G401 (cell line): ENCODE measurements at places on chromosomes 6 and 20.

DNA sequence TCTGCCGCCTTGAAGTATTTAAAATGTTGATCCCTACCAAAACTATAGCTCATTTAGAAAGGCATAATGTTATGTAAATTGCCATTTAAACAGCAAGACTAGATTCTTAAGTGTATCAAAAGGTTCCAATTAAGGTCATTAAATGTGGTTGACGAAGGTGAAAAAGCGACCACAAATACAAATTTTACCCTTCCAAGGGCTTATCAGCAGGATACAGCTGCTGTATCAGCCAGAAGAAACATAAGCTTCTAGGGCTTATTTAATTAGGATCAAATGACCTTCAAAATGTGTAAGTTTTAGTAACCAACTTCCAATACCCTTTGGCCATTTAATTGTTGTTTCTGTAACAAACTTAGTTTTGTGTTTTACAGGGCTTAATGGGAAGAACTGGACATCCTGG is 139.9 kb downstream of the COL9A1 start:
- no peak for DNase-seq

DNA sequence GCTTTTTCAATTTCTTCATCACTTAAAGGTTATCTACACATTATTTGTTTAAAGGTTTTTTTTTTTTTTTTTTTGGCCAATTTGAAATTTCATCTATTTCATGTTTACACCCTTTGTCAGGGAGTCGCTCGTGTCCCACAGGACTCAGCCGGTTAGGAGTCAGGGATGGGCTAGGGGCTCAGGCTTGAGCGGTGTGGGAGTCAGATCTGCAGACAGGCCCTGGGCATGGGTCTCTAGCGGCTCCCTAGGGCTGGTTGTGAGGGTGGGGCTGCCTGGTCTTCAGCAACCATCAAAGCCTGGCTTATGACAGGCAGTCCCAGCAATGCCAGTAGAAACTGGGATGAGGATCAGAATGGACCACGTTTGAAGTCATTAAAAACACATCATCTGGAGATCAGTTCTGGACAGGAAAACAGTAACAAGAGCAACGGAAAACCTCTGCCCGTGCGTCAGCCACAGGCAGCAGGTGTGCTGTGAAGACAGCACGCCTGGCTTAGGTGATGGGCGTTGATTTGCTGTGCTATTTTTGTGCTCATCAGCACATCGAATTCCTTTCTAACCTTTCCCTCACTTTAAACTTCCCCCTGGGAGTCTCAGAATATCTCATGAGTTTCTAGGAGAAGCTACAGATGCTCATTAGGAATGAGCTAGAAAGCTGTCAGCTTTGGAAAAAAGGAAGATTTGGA is 91.3 kb upstream of the MPC1 start:
- no peak for DNase-seq

- DNase-seq = no peak
These were observed 4.1 kb downstream of the FAM210B start for GRCh38 chr20:56362833-56363413.

DNA sequence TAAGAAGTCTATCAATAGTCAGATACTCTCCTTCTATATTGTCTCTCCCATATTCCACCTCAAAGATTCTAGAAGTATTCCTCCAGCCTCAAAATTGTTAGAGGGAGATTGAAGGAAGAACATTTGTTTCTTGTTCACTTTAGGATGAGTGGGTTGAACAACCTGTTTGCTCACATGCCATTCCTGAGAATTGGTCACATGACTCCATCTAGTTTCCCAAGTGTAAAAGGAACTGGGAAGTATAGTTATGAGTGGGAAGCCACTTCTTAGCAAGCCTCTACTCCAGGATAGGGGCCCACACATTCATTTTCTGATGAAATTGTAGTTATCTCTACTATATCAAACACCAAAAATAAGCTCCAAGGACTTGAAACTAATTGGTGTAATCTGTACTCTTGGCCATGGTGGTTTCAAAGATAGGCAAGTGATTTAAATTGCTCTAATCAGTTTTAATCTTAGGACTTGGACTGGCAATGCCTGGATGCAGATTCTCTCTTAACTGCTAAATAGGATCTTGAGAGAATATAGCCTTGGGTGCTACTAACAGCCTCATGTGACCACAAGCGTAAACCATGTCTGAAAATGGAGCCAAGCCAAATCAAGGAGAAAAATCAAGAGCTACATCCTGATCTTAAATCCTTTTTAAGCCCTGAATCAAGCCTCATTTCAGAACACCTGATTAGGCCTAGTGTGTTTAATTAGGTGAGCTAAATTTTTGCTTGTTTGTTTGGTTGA is 758.7 kb upstream of the MAN1A1 start:
- no peak for DNase-seq

- no peak for DNase-seq
These were observed 1.3 kb upstream of the UNC5CL start for GRCh38 chr6:41040101-41040939.

DNA sequence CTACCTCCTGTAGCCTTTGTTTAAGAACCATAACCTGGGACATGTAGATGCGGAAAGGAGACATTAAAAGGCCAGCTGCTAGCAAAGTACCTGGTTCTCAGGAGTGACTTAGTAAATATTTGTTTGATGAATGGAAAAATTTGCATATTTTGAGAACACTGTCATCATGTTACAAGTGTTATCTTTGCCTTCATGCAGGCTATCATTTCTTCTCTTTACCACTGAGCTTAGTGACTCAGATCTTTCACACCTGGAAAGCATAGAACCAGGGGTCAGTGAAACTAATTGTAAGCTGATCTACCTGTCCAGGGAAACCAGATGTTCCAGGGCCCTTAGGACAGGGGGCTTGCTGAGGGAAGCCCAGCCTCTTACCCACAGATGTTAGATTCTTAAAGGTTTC is 5.4 kb downstream of the ZFP57 start:
- DNase-seq = no peak

GRCh38 chr6:163585932-163586437 is 171.5 kb downstream of the QKI start:
- DNase-seq = no peak

- DNase-seq = no peak
These were observed 155.6 kb upstream of the TBX18 start for GRCh38 chr6:84920021-84920420.

DNA sequence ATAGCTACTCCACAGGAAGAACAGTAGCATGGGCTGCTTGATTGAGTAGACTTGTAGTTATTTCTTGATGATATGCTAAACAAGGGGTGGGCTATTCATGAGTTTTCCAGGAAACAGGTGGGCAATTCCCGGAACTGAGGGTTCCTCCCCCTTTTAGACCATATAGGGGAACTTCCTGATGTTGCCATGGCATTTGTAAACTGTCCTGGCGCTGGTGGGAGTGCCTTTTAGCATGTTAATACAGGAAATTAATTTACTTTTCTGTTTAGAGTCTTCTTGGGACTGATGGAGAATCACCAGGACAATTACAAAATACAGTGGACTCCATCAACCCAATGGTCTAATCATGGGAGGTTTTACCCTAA is 22.7 kb downstream of the CYP24A1 start:
- no peak for DNase-seq

- DNase-seq = no peak
These were observed 157.8 kb downstream of the TRIM27 start for GRCh38 chr6:28765978-28766351.

- DNase-seq = peak; percentile 46
These were observed 143.4 kb downstream of the JARID2 start for GRCh38 chr6:15389084-15389764.

- no peak for DNase-seq
These were observed 22.4 kb upstream of the BPIFA2 start for GRCh38 chr20:33145521-33145920.

DNA sequence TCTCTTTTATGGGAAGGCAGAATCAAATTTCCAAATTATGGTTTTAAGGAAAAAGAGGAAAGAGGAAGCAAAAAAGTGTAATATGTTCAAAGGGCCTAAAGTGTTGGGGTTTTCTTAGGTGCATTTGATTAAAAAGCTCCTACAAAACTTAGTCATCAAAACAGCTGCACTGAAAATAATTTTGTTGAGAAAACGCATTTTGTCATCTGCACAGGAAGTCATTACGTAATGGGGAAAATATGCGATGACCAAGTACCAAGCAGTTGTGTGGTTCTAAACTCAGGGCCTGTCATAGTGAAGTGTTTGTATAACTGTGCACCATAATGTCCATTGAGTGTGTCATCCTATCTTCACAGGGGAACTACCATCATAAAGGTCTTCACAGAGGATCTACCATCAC is 15.6 kb downstream of the HAO1 start:
- no peak for DNase-seq

- no peak for DNase-seq
These were observed 49.9 kb downstream of the CLIC5 start for GRCh38 chr6:45965792-45966191.

GRCh38 chr6:156876302-156876701 is 99.1 kb downstream of the ARID1B start:
- DNase-seq = no peak

- no peak for DNase-seq
These were observed 18.9 kb downstream of the CDH26 start for GRCh38 chr20:59977086-59977485.

GRCh38 chr20:53899351-53900167 is 170.8 kb downstream of the BCAS1 start:
- peak; percentile 18 for DNase-seq

GRCh38 chr20:51876313-51876940 is 74.1 kb upstream of the SALL4 start:
- DNase-seq = no peak

DNA sequence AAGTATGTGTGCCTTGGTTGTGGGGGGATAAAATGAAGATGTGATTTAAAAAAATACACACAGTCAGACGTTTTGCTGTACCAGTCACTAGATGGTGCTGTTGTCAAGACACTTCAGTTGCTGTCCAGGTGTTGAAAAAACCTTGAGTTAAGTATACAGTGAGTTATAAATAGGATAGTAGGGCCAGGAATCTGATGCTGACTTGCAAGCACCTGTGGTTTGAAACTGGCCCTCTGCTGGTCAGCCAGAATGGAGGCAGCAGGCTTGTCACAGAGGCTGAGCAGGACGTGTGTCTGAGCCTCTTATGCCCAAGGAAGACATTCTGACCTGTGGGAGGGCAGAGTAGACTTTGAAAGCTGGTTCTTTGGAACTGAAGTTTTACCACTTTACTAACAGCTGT is 27.8 kb downstream of the RNF8 start:
- DNase-seq = peak; percentile 50

DNA sequence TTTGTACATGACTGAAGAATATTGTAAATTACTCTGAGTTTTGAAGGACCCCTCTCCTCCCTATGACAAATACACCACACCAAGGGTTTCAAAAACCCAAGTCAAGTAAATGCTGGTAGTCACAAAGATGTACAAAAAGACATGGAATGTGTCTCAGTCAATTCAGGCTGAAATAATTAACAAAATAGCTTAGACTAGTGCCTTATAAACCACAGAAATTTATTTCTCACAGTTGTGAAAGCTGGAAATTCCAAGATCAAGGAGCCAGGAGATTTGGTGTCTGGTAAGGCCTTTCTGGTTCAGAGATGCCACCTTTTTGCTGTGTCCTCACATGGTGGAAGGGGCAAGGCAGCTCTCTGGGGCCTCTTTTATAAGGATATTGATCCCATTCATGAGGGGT is 202.3 kb upstream of the RIN2 start:
- DNase-seq = no peak

- DNase-seq = no peak
These were observed 18.5 kb downstream of the PKIB start for GRCh38 chr6:122628714-122629113.

DNA sequence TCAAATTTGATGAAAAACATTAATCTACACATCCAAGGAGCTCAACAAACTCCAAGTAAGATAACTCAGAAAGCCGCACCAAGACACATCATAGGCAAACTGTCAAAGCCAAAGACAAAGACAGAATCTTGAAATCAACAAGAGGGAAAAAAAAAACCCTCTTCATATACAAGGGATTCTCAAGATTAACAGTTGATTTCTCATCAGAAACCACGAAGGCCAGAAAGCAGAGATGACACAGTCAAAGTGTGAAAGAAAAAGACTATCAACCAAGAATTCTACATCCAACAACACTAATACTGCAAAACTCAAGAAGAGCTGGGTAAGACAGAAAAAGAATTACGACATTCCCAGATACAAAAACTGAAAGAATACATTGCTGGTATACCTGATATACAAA is 73.8 kb downstream of the CDK19 start:
- DNase-seq = no peak

DNA sequence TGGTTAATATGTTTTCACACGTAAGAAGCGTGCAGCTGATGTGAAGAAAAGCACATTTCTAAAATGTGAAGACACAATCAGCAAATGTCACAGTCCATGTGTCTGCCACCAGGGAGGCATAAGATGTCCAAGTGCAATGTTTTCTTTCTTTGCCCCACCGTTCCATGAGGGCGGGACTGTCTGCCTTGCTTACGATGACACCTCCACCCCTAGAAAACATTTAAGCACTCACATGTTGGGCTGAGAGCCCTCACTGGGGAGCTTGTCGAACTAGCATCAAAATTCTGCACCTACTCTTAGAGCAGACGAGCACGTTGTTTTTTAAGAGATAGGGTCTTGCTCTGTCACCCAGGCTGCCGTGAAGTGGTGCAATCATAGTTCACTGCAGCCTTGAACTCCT is 57.6 kb downstream of the PSMG4 start:
- DNase-seq = no peak

DNA sequence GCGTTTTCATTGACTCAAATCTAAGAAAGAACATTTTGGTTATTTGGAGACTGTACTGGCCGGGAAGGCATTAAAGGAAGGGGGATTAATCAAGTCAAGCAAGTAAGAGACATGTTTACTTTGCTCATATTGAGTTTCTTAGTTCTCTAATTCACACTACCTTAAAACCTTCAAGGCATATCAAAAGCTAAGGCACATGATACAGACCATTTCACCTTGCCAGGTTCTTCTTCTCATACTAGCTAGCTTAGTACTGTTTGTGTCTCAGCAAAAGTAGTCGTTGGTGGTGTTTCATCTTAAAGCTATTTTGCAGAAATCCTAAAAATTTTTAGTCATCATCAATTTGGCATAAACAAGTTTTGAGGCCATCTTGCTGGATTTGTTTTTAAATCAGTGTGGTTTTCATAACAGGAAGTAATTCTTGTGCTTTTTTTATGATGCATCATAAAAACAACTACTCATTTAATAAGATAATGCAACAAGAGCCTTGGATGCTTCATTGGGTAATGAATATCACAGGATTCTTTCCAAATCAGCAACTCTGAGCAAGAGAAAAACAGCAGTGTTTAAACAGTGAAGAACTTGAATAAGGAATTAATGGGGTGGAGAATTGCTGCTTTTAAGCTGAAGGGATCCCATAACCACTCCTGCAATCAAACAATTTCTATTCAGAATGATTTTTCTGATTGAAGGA is 425.3 kb downstream of the EPM2A start:
- no peak for DNase-seq

DNA sequence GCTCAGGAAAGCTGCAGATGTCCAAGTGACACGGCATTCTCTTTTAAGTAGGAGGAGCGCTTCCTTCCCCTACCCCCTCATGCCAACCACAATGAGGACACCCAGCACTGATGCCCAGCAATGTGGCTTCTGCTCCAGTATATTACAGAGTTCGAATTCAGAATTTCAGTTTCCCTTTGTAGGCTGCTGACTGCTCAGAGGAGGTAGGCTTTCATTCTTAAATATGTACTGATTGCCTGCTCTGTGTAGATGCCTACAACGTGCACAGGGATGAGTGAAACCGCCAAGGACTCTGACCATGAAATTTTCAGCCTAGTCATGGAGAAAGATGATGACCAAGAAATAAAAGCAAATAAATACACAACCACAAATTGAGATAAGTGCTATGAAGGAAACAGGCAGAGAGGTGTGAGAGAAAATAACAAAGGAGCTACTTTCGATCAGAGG is 50.9 kb upstream of the TNFAIP3 start:
- no peak for DNase-seq

- DNase-seq = peak; percentile 65
These were observed at the start of gene RSPH9 for GRCh38 chr6:43644940-43645612. Gene RSPH9 (plus strand): TSS chr6:43645036. CDS start chr6:43645099, 63 bp downstream.

- DNase-seq = no peak
These were observed 81.6 kb downstream of the KCNB1 start for GRCh38 chr20:49400904-49401303.
